ENCODE measurements at places on chromosomes 7 and 10.

DNA sequence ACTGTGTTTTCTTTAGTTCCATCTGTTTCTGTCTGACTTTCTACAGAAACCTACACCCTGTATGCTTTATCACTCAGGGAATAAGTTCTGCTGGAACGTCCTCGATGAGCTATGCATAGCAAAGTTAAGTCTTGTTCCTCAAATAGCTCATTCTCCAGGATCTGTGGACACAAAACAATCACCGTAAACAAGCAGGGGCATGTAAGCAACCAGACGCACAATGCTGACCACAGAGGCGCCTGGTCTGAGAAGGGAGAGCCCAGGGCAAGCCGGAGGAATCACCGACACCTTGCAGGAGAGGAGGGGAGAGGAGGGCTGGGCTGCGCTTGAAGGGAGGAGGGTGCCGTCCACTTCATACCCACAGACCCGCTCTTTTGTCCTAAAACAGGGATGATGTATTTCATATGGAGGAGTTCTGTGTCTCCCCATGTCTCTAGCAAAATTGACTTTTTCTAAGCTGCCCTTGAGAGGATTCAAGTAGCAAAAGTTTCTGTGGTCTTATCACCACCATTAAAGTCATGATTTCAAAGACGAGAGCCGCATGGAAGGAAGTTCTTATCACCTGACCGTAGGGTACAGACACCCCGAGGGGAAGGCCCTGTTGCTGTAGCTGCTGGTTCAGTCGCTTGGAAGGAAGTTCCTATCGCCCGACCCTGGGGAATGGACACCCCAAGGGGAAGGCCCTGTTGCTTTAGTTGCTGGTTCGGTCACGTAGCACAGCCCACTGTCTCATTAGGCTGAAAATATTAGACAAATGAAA is 14.3 kb downstream of the CALML3 start:
- no peak for DNase-seq

DNA sequence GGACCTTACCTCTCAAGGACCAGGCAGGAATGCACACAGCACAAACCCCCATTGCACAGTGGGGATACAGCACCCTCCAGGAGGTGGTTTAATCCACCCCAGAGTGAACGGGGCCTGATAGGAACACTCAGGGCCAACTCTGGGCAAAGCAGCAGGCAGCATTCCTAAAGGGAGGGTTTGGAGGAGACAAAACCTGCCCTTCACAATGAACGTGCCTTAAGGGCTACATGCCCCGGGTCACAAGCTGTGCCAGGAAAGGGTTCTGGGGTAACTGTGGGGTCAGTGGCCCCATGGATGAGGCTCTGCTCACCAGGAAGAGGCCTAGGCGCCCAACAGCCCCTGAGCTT is 1.1 kb downstream of the GPRIN2 start:
- no peak for DNase-seq

DNA sequence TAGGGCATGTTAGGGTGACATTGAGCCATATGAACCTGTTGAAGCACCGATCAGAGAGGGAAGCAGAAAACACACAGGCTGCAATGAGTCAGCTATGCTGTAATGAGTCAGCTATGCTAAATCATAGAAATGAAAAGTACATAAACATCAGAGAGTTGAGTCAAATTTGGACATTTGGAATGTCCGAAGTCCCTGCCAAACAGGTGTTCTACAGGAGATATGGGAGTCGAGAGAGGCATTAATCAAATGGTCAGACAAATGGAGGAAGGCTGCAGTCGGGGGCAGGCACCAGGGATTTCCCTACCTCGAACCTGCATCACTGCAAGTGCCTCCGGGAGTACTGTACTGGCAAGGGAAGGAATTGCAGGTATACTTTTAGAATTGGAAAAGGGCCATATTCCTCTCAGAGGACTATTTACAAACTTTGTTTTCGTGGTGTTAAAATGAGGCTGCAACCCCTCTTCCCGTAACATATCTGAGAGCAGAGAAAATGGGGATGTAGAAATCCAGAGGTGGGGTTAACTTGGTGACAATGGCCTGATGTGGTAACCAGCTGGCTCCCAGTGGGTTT is 8.8 kb upstream of the ZC3HAV1 start:
- DNase-seq = no peak

DNA sequence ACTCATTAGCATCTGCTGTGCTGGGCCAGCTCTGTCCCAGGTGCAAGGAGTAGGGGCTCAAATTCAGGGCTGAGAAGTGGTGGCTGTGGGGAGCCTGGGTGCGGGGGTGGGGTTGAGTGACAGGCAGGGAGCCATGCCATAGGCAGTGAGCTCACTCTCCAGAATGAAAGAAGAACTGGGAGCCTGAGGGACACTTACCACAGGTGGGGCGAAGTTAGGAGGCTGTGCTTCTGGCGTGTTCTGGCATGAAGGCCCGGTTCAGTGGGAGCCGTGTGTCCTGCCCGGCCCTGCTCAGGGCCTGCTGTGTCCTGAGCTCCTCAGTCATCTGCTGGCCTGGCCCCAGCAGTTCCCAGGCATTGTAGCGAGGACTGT is 62.5 kb downstream of the MKI67 start:
- DNase-seq = no peak

DNA sequence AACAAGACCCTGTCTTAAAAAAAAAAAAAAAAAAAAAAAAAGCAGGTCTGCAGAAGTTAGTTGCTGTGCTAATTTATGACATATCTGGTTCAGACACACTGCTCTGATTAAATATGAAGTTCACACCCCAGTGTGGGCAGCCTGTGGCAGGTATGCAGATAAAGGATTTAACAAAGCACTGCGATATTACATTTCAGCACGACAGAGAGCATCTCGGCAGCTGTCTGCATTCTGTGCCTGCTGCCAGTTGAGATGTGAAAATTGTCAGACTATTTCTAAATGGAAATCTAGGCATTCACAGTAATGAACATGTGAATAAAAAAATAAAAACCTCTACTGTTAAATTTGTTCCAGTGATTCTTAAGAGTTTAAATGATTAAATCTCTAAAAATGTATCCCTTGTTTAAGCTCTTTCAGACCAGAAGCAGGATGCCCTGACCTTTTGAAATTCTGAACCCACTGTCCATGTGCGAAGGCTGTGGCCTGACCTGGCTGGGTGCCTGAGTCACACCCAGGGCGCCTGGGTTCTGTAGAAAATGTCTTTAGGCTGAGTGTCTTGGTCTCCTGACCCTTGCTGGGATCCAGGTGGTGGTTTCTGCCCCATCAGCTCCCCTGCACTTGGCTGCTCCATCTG is 272.9 kb downstream of the WDR37 start:
- no peak for DNase-seq

DNA sequence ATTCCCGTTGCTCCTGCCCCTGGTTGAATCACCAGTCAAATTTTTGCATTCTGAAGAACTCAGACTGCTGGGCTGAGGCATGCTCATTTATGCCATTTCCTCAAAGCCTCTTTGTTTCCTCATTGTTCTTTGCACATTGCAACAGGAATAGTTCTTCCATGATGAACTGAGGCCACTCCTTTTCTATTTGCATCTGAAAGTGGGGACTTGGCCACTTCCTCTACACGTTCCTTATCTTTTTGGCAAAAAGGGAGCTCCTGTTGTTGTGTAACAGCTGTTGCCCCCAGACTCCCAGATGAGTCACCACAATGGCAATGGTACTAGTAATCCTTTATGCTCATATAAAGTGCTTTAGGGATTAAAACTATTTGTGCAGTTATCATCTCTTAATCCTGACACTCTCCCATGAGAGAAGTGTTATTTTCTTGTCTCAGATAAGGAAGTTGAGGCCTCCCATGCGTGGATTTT is 20.1 kb upstream of the ITPRID1 start:
- no peak for DNase-seq

DNA sequence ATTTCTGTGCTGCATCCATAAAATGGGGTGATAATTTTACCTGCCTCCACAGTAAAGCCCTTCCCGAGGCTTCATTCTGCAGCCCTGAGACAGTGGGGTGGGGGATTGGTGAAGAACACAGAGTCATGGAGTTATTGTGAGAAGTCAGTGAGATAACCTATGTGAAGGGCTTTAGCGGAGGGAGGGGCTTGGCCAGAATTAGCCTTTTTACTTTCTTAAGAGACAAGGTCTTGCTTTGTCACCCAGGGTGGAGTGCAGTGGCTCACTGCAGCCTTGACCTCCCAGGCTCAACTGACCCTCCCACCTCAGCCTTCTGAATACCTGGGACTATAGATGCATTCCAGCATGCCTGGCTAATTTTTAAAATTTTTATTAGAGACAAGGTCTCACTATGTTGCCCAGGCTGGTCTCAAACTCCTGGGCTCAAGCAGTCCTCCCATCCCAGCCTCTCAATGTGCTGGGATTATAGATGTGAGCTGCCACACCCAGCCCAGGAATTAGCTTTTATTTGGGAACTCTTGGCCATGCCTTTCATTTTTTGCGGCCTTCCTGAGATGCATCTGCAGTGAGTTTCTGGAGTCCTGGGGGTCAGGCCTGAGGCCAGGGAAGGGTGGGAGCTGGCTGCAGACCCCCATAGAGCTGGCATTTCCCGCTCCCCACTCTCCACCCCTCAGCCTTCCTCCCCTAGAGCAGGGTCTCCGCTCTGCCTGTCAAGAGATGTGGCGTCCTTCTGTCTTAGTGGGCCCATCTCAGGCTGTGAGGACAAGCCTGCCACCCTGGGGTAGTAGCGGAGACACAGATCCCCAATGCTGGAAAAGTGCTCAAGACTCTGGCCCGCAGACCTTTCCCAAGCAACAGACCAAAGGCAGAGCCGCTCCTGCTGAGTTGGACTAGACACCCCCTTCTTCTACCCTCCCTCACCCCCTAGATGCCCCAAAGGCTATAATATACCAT is 77.0 kb downstream of the ZMIZ1 start:
- no peak for DNase-seq

DNA sequence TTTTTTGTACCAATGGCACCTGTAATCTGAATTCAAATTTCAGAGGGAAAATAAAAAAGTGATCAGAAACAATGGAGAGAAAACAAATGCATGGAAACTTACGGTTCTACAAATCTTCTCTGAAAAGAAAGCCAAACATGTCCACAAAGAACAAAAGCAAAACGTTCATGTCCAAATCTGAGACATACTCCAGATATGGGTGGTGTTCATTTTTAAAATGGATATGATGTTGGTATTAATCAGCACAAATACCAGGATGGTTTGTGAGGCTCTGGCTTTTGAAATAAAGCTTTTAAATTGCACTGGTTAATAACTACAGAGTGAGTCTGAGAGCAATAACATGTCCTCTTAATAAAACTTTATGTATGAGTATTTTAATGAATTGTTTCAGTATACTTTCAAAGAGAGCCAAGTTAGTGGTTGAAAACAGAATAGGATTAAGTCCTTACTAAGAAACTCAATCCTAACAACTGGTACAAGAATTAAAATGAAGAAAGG is 366.4 kb downstream of the INHBA start:
- no peak for DNase-seq

GRCh38 chr10:70678757-70679489 is 6.6 kb downstream of the ADAMTS14 start:
- DNase-seq = no peak

DNA sequence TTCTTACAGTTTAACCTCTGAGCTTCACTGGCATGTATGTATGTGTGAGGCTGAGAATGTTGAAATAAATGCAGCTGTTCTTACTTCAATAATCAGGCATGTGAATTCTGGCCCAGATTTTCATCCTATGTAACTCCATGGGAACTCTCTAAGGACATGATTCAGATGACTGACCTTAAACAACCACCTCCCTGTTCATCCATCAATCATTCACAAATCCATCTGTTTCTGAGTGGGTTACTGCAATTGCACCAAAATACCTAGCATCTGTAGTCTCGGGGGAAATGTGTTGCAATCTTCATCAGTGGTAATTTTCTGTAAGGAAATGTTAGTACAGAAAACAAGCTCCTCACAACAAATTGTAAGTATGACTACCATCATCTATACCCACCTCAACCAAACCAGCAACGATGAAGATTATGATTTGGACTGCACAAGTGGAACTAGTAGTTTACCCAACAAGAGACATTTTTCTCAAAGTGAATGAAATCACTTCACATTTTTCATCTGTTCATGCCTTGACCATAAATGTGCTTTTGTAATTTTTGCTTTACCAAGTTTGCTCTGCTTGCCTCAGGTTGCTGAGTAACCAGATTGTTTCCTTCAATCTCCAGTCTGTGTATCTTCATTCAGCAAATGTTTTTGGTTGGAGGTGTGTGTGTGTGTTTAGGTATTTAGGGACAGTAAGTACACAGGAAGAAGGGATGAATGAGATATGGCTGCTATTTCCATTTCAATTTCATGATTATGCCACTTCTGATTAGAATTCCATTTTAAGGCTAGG is 65.7 kb upstream of the FZD8 start:
- DNase-seq = no peak

GRCh38 chr7:154591544-154591943 is 411.4 kb downstream of the PAXIP1 start:
- DNase-seq = no peak

DNA sequence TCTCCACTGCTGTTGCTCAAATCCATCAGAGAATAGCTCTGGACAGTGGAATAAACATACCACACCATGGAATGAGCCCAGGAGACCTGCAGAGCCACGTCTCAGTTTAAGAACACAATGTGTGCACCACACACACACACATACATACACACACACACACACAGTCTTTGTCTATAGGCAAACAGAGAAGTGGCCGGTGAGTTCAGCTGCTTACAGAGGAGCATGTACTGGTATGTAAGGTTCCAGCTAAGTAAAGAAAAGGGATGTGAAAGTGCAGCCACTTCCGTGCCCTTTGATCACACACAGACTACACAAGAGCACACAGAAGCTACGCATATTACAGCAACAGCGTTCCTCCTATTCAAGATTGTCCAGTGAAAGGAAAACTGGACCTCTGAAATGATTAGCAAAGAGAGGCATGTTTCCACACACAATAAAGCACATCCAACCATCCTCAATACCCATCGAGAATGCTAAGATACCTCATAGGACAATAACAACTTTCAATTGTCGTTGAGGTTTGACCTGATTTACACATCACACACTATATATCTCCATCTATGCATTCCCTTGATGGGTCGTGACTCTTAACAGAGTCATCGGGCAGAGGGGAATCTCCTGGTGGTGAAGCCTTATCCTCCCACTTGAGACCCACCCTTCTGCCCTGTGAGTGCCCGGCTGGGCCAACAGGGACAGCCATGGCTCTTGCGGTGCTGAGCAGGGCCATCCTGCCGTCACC is 23.6 kb downstream of the SLC35B4 start:
- DNase-seq = no peak

DNA sequence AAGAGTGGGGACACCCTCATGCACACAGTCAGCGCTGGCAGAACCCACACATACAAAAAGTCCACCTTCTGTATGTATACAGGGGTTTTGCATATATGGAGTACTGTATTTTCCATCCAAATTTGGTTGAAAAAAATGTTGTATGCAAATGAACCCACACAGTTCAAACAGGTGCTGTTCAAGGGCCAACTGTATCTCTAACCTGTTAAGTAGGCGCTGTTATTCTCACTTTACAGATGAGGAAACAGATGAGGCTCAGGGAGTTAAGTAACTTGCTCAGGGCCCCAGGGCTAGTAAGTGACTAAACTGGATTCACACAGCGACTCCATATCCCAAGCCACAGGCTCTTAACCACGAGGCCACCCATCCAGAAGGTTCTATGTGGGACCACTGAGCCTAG is 69.9 kb downstream of the C10orf105 start:
- DNase-seq = no peak

GRCh38 chr7:124059375-124059774 is 26.5 kb upstream of the TMEM229A start:
- DNase-seq = no peak

GRCh38 chr10:71975871-71976725 is 11.9 kb downstream of the CHST3 start:
- DNase-seq = no peak

Data from effector CD4-positive, alpha-beta T cell (primary cell).